ENCODE measurements at places on chromosomes 11 and 22.

DNA sequence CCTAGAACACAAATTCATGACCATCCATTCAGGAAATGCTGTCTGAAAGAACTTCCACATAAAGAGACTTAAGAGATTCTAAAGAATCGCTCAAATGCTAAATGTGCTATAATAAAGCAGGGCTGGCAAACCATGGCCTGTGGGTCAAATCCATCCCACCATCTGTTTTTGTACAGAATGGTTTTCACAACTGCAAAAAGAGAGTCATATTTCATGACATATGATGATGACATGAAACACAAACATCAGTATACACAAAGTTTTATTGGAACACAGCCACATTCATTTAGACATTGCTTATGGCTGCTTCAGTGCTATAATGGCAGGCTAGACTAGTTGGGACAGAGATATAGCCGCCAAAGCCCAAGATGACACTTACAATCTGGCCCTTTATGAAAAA, 85.1 kb downstream of the RRAS2 start:
- no peak for DNase-seq

- no peak for DNase-seq
These were observed 3.3 kb downstream of the TMEM121B start for GRCh38 chr22:17117890-17118289.

GRCh38 chr11:67114275-67114896, 4.7 kb upstream of the KDM2A start:
- DNase-seq, result no peak

GRCh38 chr11:848380-848931, 5.8 kb downstream of the TSPAN4 start:
- peak; percentile 55 for DNase-seq

GRCh38 chr11:94543695-94544645, at the start of gene FUT4:
Gene FUT4, plus strand, starts transcription at chr11:94543921. Its CDS starts 213 bp downstream, at chr11:94544134.
- peak; percentile 50 for DNase-seq

- peak; percentile 62 for DNase-seq
These were observed at the start of gene CLNS1A for GRCh38 chr11:77637345-77638165. Gene CLNS1A, minus strand, starts transcription at chr11:77637794. Its CDS starts 80 bp downstream, at chr11:77637714.
